ENCODE measurements at places on chromosomes 2 and 18.

DNA sequence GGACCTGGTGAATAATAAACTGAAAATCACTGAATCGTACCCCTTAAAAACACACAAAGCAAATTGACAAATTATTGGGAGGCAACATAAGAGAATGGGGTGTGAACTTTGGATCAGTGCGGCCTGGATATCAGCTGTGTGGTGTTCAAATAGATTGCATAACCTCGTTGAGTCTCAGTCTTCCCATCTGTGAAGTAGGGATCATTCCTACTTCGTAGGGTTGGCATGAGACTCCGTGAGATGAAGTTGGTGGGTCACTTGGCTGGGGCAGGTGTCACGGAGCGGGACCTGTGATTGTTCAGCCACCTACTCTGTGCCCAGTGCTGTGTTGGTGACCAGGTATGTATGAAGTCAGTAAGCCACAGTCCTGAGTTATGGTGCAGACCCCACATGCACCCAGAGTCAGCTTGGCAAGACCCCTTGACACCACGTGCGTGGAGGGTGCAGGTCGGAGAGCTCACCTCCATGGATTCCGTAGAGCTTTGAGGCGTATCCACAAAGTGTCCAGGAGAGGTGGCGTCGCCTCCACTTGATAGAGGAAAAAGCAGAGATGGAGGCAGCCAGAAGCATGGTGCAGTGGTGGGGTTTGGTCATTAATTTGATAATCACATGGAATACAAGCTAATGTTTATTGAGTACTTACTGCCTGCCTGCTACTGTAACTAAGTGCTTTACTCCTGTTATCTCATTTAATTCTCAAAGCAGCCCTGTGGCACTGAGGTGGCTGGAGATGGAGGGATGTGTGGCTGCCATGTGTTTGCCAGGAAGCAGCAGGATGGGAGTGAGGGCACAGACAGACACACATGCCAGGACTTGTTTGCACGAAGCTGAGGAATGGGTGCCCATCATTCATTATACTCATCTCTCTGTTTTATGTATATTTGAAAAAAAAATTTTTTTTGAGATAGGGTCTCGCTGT is 35.8 kb downstream of the HPCAL1 start:
- DNase-seq: no peak

DNA sequence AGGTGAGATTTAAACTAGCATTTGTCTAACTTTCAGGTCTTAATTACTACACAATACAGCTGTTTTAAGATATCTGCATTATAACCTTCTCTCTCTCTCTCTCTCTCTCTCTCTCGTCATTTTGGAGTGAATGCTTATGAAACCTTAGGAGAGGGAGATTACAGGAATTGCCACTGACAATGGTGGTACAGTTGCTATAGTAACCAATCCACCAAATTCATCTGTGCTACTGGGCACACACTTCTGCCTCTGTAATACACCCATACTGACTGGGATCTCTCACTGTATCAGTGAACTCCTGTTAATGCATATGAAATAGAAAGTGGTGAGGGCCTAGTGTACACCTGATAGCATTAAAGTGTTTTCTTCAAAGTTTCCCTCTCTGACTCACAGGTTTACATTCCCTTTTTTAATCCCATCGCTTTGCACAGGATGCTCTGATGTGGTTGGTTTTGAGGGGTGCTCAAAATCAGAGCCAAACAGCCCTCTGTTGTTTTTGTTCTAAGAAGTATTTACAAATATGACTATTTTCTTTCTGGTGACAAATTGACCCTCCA is 13.1 kb downstream of the KLHL14 start:
- DNase-seq: no peak

- no peak for DNase-seq
These were observed 212.4 kb downstream of the ANAPC1 start for GRCh38 chr2:111671426-111672150.

- peak; percentile 22 for DNase-seq
These were observed 74.2 kb downstream of the NCAPH start for GRCh38 chr2:96409820-96410164.

GRCh38 chr2:147002256-147002655 is 842.6 kb upstream of the ACVR2A start:
- DNase-seq: no peak

GRCh38 chr18:44893045-44893706 is 212.5 kb downstream of the SETBP1 start:
- no peak for DNase-seq

- DNase-seq: no peak
These were observed 91.8 kb upstream of the KLF7 start for GRCh38 chr2:207257251-207258250.

DNA sequence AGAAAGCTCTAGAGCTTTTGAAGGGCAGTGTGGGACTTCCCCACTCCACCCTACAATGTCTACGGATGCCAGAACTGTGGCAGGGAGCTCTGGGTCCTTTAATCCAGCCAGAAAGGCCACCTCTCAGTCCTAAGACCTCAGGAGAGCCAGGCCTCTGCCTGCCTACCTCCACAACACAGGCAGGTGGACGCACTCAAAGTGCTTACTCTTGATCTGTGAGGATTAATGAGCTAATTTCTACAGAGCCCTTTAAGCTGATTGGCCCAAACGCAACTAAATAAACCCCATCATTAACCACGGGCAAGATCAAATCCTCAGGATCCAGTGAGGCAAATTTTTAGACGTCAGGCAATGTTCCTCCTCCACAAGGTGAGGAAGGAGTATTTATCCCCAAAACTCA is 8.1 kb downstream of the STK39 start:
- no peak for DNase-seq

GRCh38 chr18:35852786-35853185 is 119.7 kb upstream of the RMP24 start:
- DNase-seq: no peak

DNA sequence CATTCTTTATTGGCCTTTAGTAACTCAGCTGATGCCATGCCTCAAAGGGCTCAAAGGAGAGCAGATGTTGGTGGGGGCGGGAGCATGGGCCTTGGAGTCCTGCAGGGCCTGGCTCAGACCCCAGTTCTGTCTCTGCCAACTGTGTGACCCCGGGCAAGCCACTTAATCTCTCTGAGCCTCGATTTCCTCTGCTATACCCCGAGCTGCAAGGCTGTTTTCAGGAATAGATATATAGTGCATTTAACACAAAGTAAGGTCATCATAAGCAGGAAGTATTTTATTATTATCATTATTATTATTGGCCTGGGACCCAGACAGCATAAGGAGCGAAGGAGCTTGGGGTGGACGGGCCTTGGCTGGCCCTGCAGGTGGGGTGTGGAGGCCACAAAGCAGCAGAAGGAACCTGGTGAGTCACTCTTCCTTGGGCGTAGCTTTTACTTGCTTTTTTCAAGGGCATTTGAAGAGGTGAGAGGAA is 162.7 kb downstream of the INHBB start:
- no peak for DNase-seq

DNA sequence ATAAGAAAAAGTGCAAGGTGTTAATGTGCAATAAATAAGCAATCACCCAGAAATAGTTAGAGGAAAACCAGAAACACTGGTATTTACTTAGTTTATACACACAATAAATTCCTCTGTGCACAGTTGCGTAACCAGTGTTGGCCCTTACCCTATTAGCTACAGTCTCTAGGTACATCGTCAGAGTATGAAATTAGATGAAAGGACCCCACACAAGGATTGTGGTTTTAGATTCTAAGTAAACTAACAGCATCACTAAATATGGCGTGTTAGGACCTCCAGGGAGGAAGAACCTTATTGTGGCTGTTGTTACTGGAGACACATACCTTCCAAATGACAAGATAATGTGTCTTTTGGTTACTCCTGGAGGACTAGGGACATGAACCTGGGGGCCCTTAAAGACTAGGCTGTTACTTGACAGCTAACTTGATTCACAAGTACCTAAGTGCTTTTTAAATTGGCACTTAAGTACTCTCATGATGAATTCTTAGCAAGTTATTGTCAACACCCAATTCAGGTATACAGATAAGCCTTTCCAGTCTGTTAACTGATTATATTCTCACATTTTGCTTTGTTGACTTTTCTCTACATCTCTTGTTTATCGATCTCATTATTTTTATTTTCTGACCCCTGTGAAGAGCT is 115.3 kb downstream of the FEZ2 start:
- DNase-seq: no peak

GRCh38 chr18:59006461-59007067 is 133.1 kb upstream of the SEC11C start:
- no peak for DNase-seq

GRCh38 chr18:41992066-41992465 is 37.0 kb downstream of the PIK3C3 start:
- no peak for DNase-seq
